ENCODE measurements at places on chromosomes 4 and X.

- no peak for DNase-seq
These were observed 61.4 kb downstream of the PAPSS1 start for GRCh38 chr4:107658400-107659336.

DNA sequence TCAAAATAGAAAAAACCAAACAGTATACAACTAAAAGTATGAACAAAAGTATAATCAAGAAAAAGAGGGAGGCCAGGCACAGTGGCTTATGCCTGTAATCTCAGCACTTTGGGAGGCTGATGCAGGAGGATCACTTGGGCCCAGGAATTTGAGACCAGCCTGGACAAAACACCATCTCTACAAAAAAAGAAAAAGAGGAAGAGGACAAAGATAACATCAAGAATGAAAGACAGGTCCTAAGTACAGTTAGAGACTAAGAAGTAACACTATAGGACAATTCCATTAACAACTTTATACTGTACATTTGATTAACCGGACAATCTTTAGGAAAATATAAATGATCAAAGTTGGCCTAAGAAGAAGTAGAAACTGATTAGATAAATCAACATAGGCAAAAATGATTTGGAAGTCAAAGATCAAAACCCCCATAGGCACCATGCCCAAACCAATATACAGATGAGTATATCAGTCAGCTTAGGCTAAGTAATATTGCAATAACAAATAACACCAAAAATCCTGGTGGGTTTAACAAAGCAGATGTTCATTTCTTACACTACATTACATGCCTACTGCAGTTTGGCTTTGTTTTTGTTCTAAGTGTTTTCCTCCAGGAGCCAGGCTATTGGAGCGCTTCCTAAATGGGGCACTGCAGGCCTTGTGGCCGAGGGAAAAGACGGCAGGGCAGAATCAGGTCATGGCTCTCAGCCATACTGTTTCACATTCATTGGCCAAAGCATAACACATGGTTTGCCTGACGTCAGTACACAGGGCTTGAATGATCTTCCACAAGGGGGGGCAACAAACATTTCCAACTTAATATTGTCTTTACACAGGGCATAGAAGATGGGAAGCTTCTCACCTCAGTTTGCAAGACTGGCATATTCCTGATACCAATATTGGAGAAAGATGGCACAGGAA lies 42.2 kb upstream of the HGFAC start:
- no peak for DNase-seq

- DNase-seq: no peak
These were observed 549.7 kb downstream of the TRIML1 start for GRCh38 chr4:188688956-188689355.

DNA sequence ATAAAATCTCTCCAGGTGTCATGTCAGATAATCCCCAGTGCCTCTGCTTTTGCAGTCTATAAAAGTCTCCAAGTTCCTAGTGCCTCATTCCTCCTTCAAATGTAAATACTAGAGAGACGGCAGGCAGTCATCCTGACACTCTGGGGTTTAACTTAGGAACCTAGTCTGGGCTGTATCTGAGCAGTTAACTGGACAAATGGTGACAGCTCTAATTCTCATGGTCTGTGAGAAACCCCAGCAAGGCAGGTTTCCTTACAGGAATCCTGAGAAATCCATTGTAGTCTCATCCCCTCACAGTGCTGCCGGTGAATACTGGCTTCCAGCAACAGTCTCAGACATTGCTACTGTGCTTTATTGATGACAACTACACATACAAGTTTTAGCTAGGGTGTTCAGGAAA lies 246.8 kb downstream of the SNCA start:
- no peak for DNase-seq

DNA sequence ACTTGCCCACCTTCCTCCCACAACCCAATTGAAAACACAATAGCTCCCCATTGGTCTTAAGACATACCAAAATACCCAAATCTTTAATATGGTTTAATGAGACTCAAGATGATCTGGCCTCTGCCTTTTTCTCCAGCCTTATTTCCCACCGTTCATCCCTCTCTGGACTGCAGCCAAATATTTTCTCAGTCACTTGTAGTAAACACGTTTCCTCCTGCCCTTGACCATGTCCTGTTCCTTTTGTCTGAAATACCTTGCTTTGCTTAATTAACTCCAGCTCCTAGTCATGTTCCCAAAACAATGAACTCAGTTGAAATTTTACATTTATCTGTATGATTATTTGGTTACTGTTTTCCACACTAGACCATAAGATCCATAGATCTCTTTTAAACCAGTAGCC lies 8.4 kb upstream of the NUP54 start:
- DNase-seq: no peak

- no peak for DNase-seq
These were observed 310.5 kb downstream of the RAPGEF2 start for GRCh38 chr4:159413306-159413943.

DNA sequence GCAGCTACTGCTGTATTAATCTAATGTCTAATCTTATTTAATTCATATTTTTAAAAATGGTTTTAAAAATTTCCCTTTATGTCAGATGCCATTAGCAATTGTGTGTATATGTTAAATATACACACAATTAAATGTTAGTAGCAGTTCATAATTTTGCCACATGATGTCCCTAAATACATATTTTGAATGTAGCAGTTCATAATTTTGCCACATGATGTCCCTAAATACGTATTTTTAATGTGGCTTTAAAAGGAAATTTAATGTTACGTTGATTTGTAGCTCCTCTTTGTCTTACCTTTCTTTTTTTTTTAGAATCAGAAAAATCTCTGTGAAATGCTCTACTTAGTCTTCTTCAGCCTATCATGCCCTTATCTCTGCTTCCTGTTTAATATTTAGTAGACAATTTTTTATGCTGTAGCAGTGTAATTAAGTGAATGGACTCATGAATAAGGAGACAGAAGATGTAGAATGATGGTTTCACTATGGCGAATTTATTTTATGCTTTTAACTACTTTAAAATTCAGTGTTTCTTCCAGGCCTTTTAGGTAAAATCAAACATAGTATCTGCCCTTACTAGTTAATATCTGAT lies 26.1 kb downstream of the RBM46 start:
- DNase-seq: no peak

- no peak for DNase-seq
These were observed 10.9 kb upstream of the UVSSA start for GRCh38 chr4:1336088-1336491.

GRCh38 chr4:99845708-99846469 lies 29.3 kb downstream of the DAPP1 start:
- DNase-seq: no peak

DNA sequence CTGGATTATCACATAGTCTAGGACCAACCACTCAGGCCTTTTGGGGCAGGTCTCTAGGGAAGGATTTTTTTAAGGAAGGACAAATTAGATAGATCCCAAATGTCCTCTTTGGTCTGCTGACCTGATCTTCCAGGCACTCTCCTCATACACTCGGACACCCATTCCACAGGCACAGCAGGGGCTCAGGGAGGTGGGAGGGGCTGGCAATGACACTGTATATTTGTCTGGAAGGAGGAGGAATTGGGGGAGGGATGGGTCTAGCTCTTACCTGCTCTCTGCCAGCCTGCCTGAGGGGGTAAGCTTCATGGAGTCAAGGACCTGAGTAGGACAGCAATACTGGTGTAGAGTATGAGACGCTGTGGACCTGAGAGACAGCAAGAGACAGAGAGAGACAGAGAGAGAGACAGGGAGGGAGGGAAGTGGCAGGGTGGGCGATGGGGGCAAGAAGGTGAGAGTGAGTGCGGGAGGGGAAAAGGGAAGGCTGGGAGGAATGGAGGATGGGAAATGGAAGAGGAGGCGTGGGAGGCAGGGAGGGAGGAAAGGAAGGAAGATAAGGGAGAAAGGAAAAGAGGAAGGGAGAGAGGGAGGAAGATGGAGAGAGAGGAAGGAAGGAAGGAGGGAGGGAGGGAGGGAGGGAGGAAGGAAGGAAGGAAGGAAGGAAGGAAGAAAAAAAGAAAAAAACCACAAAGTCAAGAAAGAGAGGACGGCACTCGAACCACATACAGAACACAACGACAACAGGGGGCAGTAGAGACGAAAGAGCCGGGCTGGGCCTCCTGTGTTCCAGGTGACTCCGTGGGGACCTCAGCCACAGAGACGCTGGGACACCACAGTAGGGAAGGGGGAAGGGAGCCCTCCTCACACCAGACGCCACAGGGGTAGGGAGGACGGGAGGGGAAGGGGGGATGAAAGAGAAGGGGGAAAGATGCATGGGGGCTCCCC lies 1.8 kb downstream of the IQSEC2 start:
- DNase-seq: no peak

DNA sequence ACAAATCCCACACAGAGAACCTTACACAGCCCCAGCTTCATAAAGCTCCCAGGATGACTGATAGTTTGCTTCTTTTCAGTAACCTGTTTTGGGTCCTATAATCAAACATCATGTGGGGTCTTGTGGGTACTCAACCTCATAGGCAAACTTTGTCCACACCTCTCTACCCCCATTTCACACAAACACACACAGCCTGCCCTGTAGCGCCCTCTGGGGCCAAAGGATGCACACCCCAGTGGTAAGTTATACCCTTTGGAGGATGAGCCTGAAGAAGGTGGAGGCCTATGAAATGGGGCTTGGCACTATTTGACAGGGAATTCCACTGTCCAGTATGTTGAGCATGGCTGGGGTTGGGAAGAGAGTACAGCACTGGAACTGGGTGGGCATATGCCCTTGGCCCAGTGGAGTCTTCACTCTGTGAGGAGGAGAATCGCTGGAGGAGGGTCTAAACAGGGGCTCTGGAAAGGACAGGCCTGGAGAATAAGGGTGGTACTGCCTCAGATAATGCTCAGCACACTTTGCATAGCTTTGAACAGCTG lies 30.5 kb upstream of the COL25A1 start:
- DNase-seq: no peak

DNA sequence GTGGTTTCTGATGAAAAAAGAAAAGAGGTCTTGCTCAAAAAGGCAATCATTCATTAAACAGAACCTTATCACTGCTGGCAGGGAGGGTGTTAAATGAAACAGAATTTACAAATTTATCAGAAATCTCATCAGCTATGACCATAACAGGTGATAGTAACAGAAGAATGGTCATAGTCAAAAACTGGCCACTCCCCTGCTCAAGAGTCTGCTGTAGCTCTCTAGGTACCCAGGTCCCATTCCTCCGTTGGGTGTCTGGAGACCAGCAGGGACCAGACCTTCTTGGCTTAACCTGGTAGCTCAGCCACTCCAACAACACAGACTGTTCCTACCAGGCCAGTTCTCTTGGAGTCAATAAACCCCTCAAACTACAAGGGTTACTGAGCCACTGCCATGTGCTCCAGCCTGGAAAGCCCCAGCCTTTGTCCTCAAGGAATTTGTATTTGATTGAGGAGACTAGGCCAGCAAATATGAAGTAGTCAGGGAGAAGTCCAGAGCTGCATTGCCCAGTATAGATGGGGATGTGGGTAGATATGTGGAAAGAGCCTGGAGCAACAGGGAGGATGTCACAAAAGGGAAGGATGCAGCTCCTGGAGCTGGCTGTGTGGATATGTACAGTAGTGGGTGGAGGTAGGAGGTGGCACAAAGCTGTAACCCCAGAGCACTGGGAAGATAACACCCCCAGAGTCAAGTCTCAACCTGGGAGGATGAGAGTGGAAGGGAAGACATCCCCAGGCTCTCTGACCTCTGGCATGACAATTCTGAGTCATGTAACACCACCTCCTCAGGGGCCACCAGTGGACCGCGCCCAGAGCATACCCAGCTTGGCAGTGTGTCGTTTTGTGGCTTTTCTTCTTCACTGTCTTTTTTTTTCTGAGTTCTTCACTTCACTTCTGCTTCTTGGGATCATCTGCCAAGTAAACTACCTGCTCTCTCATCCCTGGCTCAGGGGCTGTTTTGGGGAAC lies 21.9 kb downstream of the RASL11B start:
- DNase-seq: no peak

DNA sequence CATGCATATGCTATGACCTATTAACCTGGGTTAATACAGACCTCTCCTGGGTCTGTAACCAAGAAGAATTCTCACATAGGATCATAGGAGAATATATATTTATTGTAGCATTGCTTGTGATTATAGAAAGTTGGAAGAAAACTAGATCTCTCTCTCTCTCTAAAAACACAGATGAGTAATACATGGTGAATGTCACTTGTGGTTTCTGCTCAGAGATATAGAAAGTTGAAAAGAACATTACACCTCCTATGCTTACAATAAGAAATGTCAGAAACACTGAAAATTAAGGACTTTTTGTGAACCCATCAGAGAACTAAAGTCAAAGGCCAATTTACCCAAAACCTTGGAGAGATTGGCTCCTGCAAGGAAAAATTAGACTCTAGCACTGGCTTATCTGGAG lies 1389.5 kb downstream of the FAM133A start:
- DNase-seq: no peak

GRCh38 chr4:188971125-188971524 lies 831.9 kb downstream of the TRIML1 start:
- DNase-seq: no peak

GRCh38 chr4:47032405-47033106 lies 1.2 kb downstream of the GABRB1 start:
- DNase-seq: peak; percentile 82

DNA sequence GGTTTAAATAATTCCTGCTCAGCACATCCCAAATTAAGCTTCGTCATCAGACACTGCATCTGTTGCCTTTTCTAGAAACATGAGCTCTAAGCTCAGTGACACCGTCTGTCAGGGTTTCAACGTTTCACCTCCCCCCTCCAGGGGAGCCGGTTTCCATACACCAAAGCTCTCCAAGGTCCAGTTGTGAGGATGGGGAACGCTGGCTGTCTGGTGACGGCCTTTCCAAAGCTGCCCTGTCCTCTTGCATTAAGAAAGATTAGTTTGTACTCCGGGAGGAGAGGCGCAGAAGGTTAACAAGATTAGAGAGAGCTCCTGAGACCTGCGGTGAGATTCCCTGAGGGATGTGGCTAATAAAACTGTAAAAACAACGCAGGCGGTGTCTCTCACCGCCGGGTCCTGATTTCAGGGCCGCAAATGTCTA lies 43.2 kb downstream of the ASMT start:
- DNase-seq: no peak

DNA sequence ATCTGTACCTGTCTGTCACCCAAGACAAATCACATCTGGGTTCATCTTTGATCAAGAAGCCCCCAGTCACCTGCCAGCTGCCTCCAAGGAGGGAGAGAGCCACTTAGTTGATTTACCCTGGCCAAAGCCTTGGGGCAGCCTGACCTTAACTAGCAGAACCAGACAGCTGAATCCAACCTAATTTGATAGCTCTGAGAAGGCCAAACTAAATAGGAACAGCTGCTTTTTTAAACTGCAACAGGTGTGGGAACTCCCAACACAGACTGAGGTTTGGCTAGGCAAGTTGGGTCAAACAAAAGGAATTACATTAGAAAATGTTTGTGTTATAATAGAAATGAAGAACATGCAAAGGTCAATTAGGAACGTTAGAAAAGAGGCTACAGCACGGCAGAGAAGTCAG lies 375.7 kb downstream of the NLGN4X start:
- no peak for DNase-seq

- no peak for DNase-seq
These were observed 98.7 kb upstream of the DDIT4L start for GRCh38 chr4:100288811-100289529.
